ENCODE measurements at places on chromosomes 4 and X.

DNA sequence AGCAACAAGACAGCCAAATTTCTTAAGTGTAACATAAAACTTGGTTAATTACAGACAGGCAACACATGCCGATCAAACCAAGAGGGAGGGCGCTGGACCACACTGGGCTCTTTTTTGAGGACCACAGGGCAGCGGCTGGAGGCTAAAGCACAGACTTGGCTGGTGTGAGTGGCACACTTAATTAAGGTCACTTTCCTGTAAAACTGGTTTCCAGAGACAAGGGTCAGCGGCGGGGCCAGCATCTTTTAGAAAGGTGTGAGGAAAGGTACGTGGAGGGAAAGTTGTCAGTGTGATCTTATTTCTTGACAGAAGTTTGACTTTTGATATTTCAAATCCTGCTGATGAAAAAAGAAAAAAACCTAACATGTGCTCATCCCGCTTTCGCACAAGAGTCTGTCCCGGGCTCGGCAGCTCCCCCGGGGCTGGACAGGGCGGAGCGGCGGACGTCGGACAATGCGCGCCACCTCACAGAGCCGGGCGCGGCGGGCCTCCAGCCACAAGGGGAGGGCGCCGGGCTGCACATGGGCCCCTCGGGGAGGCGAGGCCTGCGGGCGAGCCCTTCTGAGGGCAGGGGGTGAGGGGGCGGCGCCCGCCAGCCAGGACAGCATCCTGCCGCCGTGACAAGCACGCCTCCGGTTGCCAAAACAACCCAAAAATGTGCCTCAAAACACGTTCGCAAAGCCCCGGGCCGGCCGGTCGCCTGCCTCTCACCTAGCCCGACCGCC lies 660 bp upstream of the HSPA4L start:
- peak; percentile 50 for DNase-seq

DNA sequence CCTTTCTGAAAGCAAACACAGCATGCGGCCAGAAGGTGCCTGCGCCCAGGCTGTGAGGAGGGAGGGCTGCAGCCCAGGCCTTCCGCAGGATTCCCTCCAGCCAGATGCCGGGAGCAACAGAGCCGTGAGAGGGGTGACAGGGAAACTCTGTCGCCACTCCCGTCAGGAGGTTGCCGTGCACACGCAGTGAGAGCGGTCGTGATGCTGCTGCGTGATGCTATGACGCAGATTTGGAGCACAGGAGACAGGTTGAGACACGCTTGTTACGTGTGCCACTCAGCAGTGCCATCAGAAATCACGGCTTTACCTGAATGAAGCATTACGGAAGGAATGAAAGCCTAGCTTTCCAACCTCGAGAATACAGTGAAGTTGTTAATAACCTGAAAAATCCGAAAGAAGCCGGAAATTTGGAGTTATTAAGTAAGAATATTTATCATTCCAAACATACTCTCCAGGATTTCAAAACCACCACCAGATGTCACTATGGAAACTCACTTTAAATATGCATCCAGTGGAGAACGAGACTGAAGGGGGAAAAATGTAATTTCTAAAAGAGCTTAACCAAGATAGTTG lies 54.4 kb downstream of the FAT1 start:
- DNase-seq = peak; percentile 84

GRCh38 chr4:70571772-70572171 lies 20.3 kb upstream of the AMBN start:
- DNase-seq = no peak

GRCh38 chr4:168840392-168840763 lies 169.7 kb downstream of the CBR4 start:
- no peak for DNase-seq

- DNase-seq = peak; percentile 79
Observed at GRCh38 chr4:103996637-103997036, 276.9 kb upstream of the TACR3 start.

DNA sequence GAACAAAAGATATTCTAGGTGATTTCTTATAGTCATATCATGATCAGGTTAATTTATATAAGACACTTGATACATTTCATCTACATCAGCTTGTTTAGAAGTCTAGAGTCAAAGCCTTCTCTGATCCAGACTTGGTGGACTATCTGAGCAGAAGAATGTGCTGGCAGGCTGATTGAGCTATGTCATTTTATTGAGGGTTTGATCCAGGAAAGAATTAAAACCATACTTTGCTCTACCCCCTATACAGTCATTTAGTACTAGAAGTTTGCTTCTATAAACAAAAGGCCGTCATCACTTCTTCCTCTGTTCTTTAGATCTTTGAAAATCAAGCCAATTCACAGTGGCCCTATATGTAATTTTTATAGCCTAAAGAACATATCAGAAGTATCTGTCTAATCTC lies 173.1 kb upstream of the PITX2 start:
- peak; percentile 18 for DNase-seq

- no peak for DNase-seq
Observed at GRCh38 chrX:10901290-10901633, 209.9 kb upstream of the HCCS start.

GRCh38 chr4:152399246-152399645 lies 136.6 kb downstream of the FBXW7 start:
- DNase-seq = no peak

DNA sequence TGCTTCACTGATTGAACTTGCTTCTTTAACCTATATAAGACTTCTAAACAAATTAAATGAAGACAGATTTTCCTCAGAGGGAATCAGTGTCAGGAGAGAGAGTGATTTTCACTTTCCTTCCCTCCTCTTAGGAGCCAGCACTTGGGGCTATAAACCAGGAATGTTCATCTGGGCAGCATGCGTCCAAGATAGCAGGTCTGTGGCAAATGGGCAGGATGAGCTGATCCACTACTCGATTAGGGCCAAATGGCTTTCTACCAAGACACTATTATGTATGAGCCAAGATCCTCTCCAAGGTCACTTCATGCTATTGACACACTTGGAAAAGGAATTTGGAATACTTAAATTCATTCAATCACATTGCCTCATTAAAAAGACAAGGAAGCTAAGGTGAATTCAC lies 203.9 kb upstream of the GRID2 start:
- DNase-seq = no peak

GRCh38 chr4:105112274-105112673 lies 34.4 kb upstream of the TET2 start:
- peak; percentile 14 for DNase-seq

- peak; percentile 92 for DNase-seq
Observed at GRCh38 chr4:73450398-73451004, 14.5 kb downstream of the AFP start.

- DNase-seq = no peak
Observed at GRCh38 chr4:184833046-184833838, 7.5 kb upstream of the ACSL1 start.

DNA sequence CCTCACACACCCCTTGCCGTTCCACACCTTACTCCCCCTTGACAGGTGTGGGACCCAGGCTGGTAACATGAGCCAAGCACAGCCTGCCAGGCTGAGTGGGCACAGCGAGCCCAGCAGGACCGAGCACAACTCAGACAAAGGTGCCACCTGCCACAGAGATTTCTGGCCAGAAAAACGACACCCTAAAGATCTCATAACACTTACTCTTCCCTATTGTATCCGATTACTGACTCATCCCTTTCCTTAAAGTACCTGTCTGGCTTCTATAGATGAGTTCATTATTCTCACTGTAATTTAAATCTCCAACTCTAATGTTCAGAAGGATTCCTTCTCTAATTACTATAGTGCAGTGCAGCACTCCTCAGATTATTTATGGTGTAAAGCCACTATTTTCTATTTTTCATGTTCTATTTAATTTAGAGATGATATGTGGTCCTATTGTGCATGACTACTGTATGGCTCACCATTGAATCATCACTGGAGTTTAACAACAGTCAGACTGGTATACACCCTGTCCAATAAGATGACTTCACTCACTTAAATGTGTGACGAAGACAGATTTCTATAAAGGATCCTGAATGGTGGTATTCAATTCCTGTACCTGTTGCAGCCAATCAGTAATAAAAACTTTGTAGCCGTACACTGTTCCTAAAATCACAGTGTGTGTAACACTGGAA lies 7.6 kb upstream of the SYTL5 start:
- DNase-seq = peak; percentile 49

GRCh38 chrX:139739138-139739537 lies 31.2 kb upstream of the MCF2 start:
- peak; percentile 47 for DNase-seq

DNA sequence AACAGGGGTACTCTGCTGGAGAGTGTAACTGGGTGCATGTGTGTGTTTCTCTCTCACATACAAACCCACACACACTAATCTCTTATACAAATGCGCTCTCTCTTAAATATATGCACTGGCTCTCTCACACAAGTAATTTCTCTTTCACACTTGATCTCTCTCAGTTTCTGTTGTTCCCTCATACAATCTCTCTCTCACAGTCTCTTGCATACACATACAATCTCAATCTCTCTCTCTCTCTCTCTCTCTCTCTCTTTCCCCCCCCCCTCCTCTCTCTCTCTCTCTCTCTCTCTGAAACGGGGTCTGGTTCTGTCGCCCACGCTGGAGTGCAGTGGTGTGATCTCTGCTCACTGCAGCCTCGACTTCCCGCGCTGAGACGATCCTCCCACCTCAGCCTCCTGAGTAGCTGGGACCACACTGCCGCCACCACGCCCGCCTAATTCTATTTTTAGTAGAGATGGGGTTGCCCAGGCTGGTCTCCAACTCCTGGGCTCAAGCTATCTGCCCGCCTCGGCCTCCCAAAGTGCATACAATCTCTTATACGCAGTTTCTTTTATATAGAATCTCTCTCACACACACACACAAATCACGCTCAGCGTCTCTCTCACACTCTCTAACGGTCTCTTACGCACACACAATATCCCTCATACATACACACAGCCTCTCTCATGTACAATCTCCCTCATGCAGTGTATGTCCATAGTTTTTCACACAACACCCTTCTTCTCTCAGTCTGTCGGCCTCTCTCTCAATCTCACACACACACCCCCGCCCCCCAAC lies 518 bp upstream of the FAM241A start:
- DNase-seq = no peak

- DNase-seq = peak; percentile 43
Observed at GRCh38 chrX:15242899-15243555, 26.9 kb downstream of the ASB9 start.

All from fibroblast of skin of scalp (primary cell).